Heart right ventricle (tissue), 16 donors: ENCODE measurements at places on chromosomes 4 and X. TPM values are rescaled to one million over a fixed set of nuclear protein-coding genes. Genes with fewer than 3 reads are reported as not detected.

Gene AP1S2
- 47.4 TPM for polyA plus RNA-seq

Gene MAGEA6
- not detected for polyA plus RNA-seq

Gene GPR78
- 0.01 TPM for polyA plus RNA-seq

Gene C4orf50
- not detected for polyA plus RNA-seq

Gene KIF4A
- polyA plus RNA-seq = not detected

Gene ADAMTS3
- polyA plus RNA-seq = 0.80 TPM

Gene XAGE1A
- polyA plus RNA-seq = not detected

Gene IL3RA
- polyA plus RNA-seq = 20.8 TPM

Gene PLP1
- 2.7 TPM for polyA plus RNA-seq

Gene PABPC4L
- 0.44 TPM for polyA plus RNA-seq

Gene CT45A10
- not detected for polyA plus RNA-seq

Gene OTUD6A
- not detected for polyA plus RNA-seq

Gene UGT2A1
- polyA plus RNA-seq = not detected
